ENCODE measurements at places on chromosomes 12 and 14.
A peak's percentile ranks its signal among the peaks of the same experiment; 100 is the strongest.

DNA sequence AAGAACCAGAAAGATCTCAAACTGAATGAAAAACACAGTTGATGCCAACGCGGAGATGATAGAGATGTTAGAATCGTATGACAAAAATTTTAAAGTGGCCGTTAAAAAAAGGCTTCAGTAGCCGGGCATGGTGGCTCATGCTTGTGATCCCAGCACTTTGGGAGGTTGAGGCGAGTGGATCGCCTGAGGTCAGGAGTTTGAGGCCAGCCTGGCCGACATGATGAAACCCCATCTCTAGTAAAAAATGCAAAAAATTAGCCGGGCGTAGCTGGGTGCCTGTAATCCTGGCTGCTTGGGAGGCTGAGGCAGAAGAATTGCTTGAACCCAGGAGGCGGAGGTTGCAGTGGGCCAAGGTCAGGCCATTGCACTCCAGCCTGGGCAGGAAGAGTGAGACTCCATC lies 5.4 kb upstream of the ACVRL1 start:
- DNase-seq, result no peak

- no peak for DNase-seq
Measured at GRCh38 chr14:59826150-59826549, 44.4 kb downstream of the RTN1 start.

- DNase-seq, result peak; percentile 62
Measured at GRCh38 chr14:94180655-94181271, 6.6 kb downstream of the PPP4R4 start.

DNA sequence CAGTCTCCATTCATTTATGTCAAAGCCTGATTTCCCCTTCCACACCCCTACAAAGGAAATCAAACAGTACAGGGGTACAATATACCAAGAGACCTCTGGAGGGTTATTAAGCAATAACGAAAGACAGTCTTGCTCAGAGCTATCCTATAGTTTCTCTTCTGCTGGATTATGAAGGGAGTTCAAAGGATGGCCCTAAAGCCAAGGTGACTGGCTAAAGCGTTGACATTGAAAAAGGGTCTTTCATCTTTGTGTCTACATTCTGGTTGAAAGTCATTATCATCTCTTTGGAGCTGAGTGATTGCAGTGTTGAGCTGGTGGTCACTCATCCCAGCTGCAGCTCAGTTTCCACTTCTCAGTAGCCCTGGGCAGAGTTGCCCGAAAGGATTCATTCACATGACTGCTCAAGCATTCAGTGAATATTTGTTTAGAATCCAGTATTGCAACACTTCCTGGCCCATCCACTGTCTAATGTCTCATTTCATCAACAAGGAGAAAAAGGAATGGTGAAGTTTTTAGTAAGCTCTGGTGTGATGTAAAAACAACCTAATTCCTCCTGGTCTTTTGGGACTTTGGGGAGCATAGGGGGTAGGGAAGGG lies 19.2 kb upstream of the TBX5 start:
- no peak for DNase-seq

DNA sequence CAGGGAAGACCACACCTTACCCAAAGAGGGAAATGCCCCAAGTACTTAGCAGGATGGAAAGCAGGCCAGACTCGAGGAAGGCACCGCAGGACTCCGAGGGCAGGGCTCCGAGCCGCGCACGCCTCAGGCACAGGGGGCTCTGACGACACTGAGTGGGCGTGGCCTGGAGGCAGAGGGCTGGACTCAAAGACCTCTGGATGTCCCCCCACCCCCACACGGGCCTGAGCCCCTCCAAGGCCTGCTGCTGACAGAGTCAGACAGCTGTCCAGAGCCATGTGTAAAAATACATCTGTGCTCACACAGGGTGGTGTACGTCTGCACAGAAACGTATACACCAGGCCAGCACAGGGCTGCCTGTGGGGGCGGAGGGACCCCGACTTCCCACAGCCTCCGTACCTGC lies 1.4 kb downstream of the AKT1 start:
- DNase-seq, result no peak

GRCh38 chr12:91139286-91139685 lies 28.0 kb upstream of the LUM start:
- DNase-seq, result no peak

DNA sequence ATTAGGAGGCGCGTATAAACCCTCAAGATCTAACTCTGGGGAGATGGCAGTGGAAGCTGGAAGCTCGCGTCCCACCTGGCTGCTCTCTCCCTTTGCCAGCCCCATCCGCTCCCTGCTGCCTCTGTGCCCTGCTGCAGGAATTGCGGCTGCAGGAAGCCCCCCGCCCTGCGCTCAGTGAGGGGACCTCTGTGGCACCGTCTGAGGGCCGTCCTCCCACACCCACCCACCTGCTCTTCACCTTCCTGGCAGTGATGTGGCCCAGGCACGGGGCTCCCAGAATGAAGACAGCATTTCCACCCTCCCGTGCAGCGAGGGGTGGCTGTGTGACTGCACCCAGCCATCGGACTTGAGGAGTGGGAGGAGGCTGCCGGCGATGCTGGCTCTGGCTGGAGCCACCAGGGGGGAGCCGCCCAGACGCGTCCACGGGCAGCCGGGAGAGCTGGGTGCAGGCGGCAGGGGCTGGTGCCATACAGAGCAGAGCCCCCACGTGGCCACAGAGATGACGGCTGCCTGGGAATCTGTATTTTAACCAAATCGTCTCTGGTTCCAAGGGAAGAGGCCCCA lies 28.3 kb upstream of the GALNT9 start:
- no peak for DNase-seq

DNA sequence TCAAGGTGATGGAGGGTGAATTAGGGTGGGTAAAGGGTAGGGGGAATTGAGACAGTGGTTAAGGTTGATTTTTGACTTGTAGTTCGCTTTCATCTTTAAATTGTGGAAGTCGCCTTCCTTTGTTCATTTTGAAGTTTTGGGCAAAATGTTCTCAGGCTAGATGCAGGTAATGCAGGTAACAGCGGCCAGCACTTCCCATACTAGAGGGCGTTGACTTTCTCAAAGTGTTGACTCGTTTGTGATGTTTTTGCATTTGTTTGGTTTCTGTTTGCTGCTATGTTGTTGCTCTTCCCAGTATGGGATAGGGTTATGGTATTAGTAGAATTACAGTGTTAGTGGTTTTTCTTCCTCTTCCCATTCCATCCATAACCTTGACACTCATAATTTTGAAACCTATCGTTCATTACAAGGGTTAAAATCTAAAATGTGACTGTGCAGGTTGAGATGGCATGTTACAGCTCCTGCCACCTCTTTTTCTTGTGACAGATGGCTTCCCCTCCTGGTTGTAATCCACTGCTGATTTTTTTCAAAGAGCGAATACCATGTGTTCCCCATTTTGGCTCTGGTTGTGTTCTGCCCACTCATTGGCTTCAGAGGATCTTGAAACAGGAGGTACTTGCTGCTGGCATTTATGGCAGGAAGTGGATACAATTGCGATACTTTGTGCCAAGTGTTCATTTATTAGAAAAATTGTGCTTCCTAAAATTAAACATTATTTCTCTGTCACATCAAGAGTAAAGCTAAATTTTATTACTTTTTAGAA lies 57.1 kb downstream of the ERC1 start:
- DNase-seq, result no peak

GRCh38 chr12:26537651-26538050 lies 295.3 kb downstream of the ITPR2 start:
- DNase-seq, result no peak

GRCh38 chr12:100827901-100828520 lies 33.4 kb downstream of the ANO4 start:
- peak; percentile 15 for DNase-seq

DNA sequence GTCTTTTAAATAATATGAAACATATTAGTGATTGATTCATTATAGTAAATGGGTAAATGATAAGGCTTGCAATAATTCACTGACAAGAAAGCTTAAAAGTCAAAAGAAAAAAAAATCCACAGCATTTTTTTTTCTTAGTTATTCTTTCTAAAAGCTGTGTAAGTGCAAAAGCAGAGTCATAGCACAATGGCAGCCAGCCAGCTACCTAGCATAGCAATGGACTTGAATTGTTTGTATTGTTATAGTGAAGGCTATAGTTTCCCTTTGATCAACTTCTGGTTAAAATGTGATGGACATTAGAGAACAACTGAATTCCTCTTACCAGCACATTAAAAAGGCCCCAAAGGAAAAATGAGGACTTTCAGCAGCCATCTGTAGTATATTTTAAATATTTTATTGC lies 232.1 kb downstream of the NAV3 start:
- DNase-seq, result no peak

- no peak for DNase-seq
Measured at GRCh38 chr14:56881181-56881580, 70.9 kb upstream of the OTX2 start.

DNA sequence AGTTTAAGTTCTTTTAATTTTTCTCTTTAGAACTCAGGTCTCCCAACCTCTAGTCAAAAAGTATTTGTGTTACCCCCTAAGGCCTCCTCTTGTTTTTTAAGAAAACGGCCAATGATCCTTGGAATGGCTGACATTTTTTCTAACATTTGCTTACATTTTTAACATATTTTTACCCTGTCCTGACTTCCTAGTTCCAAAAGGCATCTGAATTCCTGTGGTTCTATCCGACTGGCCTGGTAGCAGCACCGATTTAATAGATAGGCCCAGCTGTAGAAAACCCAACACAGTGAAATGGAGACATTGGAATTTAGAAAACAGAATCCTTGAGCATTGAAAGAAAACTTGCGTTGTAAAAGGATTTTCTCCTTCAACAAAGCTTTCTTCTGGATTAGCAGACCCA lies 134.7 kb upstream of the GSC start:
- DNase-seq, result no peak

DNA sequence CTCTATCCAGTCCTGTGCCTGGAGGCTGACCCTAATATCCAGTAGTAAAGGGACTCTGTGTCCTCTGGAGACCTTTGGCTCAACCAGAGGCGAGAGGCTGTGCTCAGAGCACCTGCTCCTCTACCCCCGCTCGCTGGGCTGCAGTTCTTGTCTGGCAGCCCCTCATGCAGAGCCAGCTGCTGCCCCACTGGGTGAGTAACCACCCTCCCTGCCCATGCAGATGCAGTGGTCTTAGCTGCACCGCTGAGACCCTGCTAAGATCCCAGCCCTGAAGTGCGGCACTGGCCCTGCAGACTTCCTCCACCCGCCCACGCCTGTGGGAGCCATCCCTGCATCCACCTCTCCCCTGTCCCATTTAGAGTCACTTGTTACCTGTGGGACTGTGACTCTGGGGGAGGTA lies 347.5 kb upstream of the SFSWAP start:
- no peak for DNase-seq

GRCh38 chr12:119050663-119051062 lies 69.3 kb downstream of the SRRM4 start:
- DNase-seq, result no peak

GRCh38 chr12:84648425-84648824 lies 264.2 kb downstream of the SLC6A15 start:
- DNase-seq, result no peak

DNA sequence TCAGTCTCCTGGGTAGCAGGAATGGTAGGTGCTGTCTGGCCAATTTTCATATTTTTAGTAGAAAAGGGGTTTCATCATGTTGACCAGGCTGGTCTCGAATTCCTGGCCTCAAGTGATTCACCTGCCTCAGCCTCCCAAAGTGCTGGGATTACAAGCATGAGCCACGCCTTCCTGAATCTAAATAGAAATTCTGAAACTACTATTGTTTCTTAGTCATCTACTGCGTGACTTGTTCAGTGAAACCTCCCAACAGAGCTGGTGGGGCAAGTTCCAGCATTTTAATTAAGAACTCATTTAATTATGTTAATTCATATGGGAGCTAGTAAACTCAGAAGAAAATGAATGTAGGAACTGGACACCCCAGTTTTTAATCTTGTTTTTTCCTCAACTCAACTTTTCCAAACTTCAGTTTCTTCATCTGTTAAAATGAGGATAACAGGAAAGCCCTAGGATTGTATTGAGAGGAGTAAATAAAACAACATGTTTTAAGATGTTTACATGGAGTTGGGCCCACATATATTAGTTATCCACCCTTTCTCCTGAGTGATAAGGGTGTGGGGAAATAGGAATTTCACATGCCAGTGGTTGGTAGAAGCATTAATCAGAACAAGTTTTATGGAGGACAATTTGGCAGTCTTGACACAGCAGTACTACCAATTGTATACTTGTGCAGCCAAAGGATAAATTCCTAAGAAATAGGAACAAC lies 335.8 kb upstream of the E2F7 start:
- DNase-seq, result no peak

- no peak for DNase-seq
Measured at GRCh38 chr12:121182222-121182893, 27.6 kb upstream of the P2RX4 start.

DNA sequence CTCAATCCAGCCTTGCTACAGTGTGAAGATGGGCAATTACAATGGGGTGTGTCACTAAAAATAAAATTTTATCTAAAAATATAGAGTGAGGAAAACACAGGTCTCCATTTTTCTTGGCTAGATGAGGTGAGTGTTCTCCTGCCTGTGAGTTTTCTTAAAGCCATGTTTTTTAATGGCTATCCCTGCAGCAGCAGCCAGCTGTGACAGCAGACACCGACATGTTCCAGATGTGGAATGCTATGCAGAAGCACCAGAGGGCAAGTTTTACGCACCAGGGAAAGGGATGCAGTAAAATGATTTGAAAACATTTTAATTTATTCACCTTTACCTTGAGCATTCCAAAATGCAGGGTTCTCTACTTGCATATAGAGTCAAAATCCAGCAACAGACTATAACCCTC lies 577.0 kb upstream of the STXBP6 start:
- DNase-seq, result no peak

GRCh38 chr14:101009531-101009930 lies 106.0 kb upstream of the RTL1 start:
- DNase-seq, result no peak

DNA sequence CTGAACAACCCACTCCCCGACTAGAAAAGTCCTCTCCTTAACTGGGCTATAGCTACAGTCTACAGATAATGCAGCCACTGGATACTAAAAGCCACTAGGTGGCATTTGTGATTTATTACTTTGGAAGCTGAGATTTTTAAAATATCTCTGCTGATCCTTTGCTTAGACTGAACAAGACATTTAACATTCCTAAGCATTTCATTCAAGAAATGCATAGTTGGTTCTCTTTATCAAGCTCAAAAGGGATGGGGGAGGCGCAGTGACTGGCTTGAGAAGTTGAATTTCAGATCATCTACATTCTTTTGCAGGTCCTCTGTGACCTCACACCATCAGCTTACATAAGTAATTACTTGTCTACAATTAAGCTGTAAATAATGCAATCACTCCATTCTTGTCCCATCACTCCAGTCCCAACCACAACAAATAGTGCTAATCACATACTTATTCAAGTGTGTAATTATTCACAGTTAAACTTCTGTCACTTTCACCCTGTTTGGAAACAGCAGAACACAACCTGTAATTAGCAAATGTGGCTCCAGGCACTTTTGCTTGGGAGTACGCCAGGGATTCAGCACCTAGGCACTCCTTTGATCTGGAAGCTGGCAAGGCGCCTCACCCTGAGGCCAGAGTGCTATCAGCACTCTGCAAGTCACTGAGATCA lies 203.6 kb downstream of the NOVA1 start:
- DNase-seq, result no peak
